Nephron progenitor cell (in vitro differentiated cells): ENCODE measurements at places on chromosomes 4 and X.

DNA sequence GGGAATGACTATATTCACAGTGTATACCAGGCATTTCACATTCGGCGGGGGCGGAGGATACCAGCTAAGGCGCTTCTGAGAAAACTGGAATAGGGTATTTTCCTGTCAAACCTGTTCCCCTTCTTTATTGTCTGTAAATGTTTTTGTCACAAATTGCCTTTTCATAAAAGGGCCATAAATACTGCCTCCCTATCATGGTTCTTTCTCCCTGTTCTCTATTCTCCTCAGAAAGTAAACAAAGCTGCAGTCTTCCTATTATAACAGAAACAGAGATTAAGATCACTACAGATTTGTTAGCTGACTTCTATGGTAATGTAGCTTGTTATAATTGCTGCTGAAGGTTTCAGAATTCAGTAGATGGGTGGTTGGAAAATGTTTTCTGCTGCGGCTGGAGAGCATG is 32.2 kb downstream of the MID2 start:
- DNase-seq, result no peak

DNA sequence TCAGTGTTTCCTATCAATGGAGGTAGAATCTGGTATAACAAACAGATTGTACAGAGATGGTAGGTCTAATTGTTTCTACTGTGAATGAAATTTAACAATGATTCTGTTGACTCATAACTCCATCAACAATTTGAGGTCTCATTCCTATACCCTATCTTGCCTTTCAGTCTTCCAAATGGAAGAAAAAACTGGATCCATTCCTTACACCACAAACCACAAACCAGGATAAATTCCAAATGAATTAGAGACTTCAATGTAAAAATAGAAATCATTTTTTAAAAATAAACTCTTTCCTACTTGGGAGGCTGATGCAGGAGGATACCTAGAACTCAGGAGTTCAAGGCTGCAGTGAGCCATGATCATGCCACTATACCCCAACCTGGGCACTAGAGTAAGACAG is 114.4 kb upstream of the WDR44 start:
- DNase-seq, result no peak

- no peak for DNase-seq
Measured at GRCh38 chrX:117538178-117539089, 578.2 kb downstream of the KLHL13 start.

DNA sequence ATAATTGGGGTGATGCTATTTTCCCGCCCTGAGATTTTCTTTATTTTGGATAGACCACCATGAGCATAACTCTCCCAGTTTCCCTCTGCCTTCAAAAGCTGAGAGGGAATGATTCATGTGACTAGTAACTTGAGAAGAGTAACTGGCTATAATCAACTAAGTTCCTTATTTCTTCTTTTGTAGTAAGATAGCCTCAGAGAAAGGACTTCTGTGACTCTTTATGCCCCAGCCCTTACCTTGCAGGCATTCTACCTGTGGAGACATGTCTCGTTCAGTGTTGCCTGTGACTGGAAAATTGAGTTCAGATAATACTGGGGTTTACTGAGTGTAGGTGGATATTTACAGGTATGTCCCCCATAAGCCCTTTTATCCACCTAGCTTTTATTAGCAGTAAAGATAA is 715.4 kb upstream of the HS3ST1 start:
- DNase-seq, result no peak

DNA sequence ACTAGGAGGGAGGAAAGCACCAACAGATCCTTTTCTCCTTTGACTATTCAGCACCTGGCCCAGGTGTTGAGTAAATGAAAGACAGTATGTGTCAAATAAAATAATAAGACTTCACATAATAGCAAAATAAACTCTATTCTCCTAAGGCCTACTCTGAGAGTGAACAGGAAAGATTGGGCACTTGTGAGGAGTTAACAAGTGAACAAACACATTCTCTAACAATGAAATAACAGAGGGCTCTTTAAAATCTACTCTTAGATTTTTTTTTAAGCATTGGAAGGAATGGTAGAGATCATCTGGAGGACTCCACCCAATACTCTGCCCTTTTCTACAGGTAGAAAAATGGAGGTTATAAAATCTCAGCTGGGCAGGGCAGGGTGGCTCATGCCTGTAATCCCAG is 39.1 kb upstream of the NOCT start:
- no peak for DNase-seq

GRCh38 chrX:40304115-40304514 is 206.4 kb upstream of the BCOR start:
- no peak for DNase-seq

DNA sequence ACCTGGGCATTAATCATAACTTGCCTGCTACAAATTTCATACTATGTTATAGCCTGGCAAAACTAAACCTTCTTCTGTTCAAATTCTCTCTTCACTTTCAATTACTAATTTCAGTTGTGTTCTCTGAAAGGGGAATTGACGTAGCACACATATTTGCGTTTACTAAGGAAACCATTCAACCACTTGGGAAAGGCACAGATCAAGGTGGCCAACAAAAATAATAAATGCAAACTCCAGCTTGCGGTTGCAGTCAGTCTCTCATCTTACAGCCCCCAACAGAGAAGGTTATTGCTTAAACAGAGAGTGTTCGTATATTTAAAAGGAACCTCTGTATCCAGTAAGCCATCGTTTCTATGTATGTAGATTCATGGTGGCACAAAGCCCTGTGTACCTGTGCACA is 4.0 kb downstream of the SRPX start:
- no peak for DNase-seq

- DNase-seq, result no peak
Measured at GRCh38 chrX:154348646-154349358, 25.6 kb downstream of the FLNA start.
